ENCODE measurements at places on chromosomes 3 and 15.
A peak's percentile ranks its signal among the peaks of the same experiment; 100 is the strongest.

DNA sequence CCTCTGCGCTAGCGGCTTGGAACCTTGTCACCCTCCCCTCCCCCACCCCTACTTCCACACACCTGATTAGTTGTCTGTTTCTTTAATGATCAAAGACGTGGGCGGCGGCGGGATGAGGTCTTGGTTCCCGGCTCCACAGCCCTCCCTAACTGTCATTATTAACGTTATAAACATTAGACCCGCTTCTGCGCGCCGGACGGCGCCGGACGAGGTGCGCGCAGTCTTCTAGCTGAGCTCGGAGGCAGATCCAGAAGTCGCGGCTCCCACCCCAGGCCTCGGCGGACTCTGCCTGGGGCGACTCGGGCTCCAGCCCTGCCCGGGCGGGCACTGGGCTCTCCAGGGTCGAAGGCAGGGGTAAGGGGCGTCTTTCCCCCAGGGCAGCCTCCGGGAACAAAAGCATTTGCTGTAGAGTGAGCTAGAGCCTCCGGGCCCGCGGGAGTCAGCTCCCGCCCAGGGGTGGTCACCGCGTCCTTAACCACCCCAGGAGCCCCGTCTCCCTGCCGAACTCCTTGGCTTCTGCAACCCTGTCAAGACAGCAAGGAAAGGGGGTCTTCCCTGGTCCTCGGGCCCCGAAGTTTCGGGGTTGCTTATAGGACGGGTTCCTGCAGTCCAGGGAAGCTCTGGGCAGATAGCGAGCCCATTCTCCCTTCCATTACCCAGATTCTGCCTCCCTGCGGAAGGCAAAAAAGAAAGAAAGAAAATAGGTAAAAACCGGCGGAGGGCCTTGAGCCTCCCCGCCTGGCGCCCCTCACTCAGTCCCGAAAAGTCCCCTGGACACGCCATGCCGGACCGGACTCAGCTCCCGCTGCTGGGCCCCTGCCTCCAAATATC is 2.2 kb upstream of the ISLR2 start:
- no peak for DNase-seq

GRCh38 chr3:32696523-32696922 is 11.5 kb downstream of the CNOT10 start:
- DNase-seq, result no peak

DNA sequence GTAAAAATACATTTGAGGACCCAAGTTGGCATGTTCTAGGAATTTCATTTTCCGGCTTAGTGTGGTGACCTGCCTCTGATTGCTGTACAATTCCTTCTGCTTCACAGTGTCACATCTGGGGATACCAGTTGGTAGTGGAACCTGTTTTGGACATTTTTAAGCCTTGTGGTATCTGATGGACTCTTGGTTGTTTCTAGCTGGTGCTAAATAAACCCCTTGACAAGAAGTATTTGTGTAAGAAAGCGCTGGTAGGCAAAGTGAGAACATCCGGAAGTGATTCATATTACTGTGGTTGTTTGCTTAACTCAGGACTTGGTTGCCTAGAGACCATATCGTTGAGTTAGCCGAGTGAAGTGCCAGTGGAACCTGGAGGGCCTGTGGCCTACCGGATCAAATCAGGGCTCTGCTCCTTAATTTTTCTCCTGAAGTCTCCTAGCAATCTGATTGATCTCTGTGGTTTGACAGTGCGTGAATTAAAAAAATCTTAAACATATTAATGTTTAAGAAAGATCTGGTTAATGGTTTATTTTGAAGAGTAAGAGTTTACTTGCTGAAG is 12.8 kb downstream of the IQGAP1 start:
- peak; percentile 37 for DNase-seq

DNA sequence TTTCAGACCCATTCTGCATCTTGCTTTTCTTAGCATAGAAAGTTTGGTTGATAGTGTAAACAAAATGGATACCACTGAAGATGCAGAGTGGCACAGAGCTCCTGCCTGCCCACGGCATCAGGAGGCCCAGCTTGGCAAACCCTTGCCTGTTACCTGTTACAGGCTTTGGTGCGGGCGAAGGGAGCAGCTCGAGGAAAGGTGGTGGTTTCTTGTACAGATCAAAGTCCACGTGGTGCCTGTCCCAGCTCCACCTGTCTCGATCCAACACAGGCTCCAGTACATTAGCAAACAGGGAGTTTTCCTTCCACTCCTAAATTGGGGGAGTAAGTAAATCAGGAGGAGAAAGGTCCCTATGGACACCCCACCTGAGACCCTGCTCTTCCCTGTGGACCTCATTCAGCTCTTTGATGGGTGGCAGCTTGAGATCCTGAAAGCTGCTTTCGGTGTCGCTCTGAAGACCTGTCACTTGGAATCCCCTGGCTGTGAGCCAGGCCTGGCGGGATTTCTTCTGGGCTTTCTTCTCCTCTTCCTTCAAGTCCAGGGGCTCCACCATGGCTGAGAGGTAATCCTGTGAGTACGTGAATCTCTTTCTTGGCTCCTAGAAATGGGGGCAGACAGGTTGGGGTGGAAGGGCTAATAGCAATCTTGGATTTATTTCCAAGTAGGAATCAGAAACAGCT is 35.7 kb downstream of the ACAD9 start:
- DNase-seq, result no peak

DNA sequence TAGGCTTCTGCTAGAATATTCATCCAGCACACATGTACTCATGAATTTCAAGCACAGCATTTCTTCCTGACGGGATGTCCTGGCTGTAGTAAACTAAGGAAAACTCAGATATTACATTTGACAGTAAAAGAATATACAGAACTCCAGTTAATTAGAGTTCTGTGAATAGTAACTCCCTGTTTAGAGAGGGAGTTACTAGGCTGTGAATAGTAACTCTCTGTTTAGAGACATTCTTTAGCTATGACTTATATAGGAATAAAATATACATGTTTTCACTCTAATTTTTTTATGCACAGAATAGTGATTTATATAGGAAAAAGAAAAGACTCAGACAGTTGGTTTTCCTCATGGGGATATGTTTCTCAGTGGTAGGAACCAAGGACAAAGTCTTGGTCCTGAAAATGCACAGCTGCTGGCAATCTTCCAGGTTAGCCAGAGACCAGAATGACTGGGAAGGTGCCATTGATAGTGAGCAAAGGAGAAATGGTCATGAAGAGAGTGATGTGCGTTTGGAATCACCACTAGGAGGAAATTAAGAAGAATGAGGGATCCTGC is 480.7 kb upstream of the THBS1 start:
- no peak for DNase-seq

- DNase-seq, result no peak
These were observed 19.7 kb upstream of the CGNL1 start for GRCh38 chr15:57356636-57357035.

- no peak for DNase-seq
These were observed 100.8 kb downstream of the OPA1 start for GRCh38 chr3:193693774-193694173.

GRCh38 chr3:12473511-12473910 is 10.8 kb upstream of the TSEN2 start:
- no peak for DNase-seq

DNA sequence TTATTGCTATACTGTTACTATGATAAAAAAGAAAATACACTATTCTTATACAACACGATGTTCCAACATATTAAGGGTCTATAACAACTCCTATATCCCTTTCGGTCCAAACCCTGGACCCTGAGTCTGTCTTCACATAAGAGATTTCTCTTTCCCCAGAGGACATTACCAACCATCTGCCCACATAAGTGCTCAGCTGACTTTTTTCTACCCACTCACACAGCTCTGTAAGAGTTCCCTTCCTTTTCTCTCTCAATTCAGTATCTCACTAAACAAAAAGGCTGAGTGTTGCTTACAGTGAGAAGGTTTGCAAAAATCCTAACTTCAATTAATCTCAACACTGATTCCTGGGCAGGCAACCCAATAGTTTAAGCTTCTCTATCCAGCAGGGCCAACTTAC is 30.5 kb downstream of the ITGB5 start:
- DNase-seq, result no peak

DNA sequence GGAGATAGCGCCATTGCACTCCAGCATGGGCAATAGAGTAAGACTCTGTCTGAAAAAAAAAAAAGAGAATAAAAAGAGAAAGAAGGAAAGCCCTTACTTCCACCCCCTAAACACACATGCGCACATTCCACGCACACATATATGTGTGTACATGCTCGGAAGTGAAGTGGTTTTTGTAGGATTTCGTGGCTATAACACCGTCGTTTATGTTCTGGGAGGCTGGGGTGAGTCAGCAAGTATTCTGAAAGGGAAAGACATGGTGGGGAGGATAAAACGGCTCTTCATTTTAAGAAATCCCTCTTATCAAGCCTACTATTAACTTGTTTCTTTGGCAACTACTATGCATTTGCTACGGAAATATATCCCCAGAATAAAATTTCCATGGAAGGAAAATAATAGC is 422.8 kb upstream of the TBL1XR1 start:
- no peak for DNase-seq

- no peak for DNase-seq
These were observed 88.2 kb downstream of the PTPRG start for GRCh38 chr3:61649381-61650170.

DNA sequence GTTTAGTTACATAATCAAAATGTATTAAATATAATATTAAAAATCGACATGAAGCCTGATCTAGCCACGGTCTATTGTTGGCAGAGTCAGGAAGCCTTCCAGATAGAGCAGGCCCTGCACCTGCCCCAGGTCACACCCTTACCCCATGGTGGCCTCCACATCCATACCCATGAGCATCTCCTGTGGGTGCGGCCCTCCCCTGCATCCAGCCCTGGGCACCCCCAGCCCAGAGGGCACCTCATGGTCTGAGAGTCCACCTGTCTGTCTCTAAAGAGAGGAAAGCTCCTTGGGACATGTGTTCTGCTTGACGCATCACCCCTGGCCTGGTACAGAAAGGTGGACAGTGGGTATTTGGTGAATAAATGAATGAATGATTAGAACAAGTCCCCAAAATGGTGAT is 37.2 kb upstream of the CSPG4 start:
- no peak for DNase-seq

- no peak for DNase-seq
These were observed 95.4 kb upstream of the AGBL1 start for GRCh38 chr15:85984241-85984640.

DNA sequence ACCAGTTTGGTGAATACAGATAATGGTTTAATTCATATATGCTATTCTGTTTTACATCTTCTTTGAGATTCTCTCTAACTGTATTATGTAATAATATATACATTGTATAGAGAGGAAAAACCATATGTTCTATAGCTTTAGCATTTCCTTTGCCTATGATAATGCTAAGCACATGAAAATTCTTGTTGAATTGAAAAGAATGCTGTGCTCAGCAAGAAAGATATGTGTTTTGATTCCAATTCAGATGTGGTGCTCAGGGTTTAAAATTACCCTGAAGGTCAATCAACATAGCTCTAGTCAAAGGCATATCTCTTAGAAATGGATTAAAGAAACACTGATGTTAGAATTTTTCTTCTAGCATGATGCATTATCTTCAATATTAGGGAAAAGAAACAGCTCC is 8.5 kb upstream of the TUSC7 start:
- no peak for DNase-seq

- no peak for DNase-seq
These were observed 6.3 kb upstream of the RTP2 start for GRCh38 chr3:187708696-187709095.

DNA sequence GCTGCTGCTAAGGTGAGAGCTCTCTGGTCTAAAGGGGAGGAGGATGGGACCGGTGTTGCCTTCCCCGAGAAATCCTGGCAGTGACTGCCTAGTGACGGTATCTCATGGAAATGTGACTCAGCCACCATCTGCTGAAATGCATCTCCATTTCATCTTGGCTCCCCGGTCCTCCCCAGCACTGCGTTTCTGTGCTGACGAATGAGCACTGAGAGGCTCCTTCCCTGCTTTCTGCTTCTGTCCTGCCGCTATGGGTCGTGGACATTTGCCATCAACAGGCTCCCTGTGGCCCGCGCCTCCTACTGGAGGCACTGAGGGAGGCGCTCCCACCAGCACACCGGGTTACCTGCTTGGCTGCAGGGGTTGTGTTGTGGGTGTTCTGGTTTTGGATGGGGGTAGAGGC is 13.5 kb upstream of the SEC13 start:
- no peak for DNase-seq

GRCh38 chr3:185789891-185790830 is 34.7 kb downstream of the IGF2BP2 start:
- no peak for DNase-seq

DNA sequence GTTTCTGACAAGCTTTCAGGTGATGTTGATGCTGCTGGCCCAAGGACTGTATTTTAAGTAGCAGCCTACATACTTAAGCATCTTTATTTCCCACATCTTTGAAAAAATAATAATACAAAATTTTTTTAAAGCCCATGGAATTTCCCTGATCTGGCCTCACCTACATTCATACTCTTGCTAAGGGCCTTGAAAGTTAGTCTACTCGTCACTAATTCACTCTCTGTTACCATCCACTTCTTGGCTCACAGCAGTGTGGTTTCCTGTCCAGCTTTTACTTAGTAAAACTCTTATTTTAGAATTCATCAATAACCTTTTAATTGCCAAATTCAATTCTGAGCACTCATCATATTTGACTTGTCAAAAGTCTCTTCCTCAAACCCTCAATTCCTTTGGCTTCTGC is 59.3 kb upstream of the CRTC3 start:
- no peak for DNase-seq

- no peak for DNase-seq
These were observed 2.4 kb upstream of the GPR87 start for GRCh38 chr3:151318991-151319390.

- DNase-seq, result no peak
These were observed 141.1 kb downstream of the PGPEP1L start for GRCh38 chr15:98866511-98866910.

GRCh38 chr15:83651541-83651940 is 2.4 kb upstream of the ADAMTSL3 start:
- no peak for DNase-seq

- DNase-seq, result no peak
These were observed 26.1 kb downstream of the FNDC3B start for GRCh38 chr3:172065527-172065926.

- DNase-seq, result no peak
These were observed 356.7 kb downstream of the PDCD6IP start for GRCh38 chr3:34155108-34155507.

- no peak for DNase-seq
These were observed 46.7 kb downstream of the NKIRAS1 start for GRCh38 chr3:23869977-23870662.

DNA sequence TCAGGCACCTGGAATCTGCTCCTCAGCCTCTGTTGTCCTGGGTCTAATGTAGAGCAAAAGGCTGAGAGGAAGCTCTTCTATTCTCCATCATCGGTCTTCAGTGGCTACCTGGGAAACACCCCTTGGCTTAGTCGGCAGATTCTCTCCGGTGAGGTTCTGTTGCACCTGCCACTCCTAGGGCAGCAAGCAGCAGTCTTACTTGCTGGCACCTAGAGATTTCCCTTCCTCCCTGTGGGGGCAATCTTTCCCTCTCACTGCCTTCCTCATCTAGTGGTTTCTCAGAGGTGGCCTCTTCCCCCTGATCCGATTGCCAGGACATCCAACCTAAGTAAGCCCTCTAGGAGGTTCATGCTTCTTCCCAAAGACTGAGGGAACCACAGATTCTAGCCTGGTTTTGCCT is 60.8 kb downstream of the PLS1 start:
- DNase-seq, result no peak

DNA sequence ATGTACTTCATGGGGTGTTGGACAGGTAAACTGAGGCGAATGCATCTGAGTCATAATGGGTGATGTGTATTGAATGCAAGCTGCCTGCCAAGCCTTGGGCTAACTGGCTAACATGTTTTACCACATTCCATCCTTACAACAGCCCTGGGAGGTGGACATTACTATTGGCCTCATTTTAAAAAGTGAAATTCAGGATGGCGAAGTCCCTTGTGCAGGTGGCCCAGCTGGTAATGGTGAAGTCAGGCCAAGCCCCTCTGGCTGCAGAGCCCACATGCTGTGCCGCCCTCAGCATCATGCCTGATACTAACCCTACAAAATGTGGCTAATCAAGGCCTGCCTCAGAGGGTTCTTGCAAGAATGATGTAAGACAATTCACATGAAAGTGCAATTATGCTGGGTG is 60.0 kb upstream of the CHD2 start:
- no peak for DNase-seq

All from stimulated activated CD4-positive, alpha-beta T cell treated with anti-CD3 and anti-CD28 coated beads, Interleukin-2, amount 100 ng/mL, for 48 hours (primary cell).